ENCODE measurements at places on chromosomes 12 and 14. TPM values are rescaled to one million over a fixed set of nuclear protein-coding genes. Genes with fewer than 3 reads are reported as not detected.

Gene DHRS2
- 1.0 TPM for total RNA-seq

- no peak for DNase-seq
Measured at GRCh38 chr12:121144416-121144914, 11.8 kb downstream of the P2RX7 start.

DNA sequence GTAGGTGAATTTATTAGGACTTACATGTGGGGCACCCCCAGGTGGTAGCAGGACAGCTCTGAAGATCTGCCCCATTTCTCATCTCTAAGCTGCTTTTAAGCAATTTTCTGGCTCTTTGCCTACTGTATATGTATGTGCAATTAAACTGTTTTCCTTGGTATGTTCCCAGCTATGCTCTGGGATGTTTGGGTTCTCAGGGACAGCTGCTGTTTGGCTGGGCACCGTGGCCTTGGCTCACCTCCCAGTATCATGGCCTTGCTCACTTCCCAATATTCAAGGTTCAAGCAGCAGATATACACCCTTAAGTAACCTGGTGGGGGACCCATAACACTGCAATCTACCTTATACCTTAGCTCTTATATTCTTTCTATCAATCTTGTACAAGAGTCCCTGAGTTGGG, 53.7 kb upstream of the KITLG start:
- no peak for DNase-seq

Gene CRIP1
- total RNA-seq: 10.0 TPM

Gene INSM2
- 1.5 TPM for total RNA-seq

GRCh38 chr12:93848523-93849101, 171.4 kb downstream of the CRADD start:
- no peak for DNase-seq

- DNase-seq: no peak
Measured at GRCh38 chr12:129440278-129440677, 463.5 kb downstream of the TMEM132D start.

Gene ST8SIA1
- 51.6 TPM for total RNA-seq

Gene IL26
- total RNA-seq: not detected

DNA sequence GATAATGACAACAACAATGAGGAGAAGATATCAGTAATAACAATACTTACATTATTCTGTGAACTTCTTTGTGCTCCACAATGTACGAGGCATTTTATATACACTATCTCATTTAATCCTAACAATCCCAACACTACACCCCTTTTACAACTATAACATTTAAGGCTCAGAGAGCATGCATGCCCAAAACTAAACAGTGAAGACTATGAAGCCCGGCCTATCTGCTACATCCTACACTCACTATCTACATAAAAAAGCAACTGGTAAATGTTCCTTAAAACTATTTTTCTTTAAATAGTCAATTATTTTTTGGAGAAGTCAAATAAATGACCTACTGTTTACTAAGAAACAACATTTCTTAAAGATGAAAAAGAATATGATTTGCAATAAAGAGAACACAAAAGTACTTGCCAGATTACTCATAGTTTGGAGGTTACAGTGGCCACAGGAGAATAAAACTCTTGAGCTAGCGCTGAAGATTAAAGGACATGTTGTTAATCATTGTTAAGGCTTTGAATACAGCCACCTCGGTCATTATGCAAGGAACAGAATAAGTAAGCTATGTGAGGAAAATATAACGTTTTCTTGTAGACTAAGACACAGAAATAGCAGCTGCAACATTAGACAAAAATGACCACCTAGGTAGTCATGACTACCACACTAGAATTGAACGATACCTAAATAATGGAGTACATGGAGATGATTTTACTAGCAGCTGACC, 56.7 kb downstream of the EPS8 start:
- DNase-seq: no peak

DNA sequence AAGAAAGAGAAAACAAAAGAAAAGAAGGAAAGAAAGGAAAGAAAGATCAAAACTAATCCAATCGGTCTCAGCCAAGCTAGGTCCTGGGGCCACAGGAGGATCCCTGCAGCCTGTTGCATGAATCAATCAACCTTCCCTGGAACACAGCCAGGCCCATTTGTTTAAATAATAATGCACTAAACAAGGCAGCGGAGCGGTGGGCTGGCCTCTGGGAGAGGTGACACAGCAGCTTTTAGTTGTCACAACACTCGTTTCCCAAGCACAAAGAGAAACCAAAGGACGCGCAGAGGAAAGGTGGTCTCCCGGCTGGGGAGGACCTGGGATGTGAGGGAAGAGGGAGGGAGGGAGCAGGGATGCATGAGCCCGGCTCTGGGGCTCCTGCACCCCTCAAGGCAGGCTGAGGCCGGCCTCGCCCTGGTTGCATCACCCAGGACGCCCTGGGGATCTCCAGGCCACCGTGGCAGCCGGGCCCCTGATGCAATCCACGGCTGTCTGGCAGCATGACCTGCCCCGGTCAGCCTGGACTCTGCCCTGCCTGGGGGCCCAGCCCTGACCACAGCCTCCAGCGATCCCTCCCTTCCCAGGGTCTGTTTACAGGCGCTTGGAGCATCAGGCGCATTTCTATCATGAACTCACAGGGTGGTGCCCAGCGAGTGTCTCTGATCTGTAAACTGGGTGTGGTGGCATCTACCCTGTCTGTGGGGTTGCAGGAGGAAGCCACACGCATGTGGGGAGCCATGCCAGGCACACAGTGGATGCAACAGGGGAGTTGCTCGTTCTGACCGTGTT, 32.5 kb downstream of the MMP17 start:
- DNase-seq: no peak

DNA sequence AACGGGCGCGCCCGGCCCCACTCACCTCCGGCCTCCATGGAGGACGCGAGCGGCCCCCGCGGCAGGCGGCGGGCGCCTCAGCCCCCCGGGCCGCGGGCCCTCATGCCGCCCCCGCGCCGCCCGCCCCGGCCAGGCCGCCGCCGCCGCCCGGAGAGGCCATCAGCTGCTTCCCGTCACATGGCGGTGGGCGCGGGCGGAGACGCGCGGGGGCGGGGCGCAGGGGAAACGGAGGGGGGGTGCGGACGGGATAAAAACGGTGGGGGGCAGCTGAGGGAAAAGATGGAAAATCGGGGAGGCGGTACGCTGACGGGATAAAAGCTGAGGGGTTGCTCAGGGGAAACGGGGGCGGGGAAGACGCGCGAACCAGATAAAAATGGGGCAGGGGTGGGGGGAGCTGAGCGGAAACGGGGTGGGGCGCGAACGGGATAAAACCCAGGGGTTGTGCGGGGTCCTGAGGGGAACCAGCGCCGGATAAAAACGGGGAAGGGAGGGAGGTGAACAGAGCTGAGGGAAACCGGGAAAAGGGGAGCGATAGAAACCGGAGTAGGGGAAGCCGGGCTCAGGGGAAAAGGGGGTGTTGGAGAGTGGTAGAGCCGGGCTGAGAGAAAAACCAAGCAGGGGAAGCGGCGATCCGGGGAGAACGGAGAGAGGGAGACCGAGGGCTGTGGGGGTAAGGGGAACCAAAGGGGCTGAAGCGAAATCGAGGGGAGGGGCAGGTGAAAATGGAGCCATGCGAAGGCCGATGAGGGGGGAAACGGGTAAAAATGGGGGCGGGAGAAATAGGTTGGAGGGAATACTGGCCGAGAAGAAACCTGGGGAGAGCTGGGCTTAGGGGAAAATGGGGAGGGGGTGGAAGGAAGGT, at the start of gene WSB2:
Gene WSB2, minus strand, starts transcription at position 169 of the 862 bp plus-strand sequence. Its CDS starts 131 bp downstream, at position 38.
- DNase-seq: peak; percentile 71

- DNase-seq: no peak
Measured at GRCh38 chr12:15230137-15230536, 8.9 kb upstream of the RERG start.

DNA sequence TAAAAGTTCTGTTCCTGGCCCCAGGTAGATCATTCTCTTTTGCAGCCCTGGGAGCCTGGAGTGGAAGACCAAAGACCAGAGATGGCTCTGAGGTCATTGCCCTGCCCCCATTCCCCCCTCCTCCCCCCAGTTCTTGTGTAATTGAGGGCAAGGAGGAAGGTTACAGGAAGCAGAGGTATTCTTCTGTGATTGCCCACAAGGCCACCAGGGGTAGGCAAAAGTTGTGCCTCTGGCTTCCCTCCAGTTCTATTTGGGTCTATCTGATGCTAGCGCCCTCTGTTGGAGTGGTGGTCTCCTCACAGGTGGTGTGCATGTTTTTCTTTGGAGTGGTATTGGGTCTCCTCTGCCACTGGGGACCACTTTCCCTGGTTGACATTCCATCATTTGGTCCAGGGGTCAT, 41.2 kb upstream of the CRY1 start:
- no peak for DNase-seq
